ENCODE measurements at places on chromosomes 2 and 18.

- no peaks in the 10 kb centered on the region for H3K36me3 ChIP-seq
- no peak overlapping the region for H3K27ac ChIP-seq
- H3K4me3 ChIP-seq: no peak overlapping the region
- no peak for DNase-seq
- no peaks in the 10 kb centered on the region for H3K4me1 ChIP-seq
Observed at GRCh38 chr2:5895284-5895683, 203.1 kb downstream of the SOX11 start.

DNA sequence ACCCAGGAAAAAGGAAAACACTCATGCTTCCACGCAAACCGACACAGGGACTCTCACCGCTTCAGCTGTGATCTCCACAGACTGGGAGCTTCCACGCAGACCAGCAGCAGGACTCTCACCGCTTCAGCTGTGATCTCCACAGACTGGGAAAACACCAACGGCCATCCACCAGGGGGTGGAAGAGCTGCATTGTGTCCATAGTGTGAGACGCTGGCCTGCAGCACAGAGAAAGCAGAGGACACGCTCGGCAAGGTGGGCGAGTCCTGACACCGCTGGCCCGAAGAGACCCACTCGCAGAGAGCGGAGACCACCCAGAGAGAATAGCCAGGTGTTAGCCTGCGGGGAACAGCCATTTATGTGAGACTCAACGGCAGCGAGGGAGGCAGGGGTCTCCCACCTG, 42.5 kb upstream of the NFATC1 start:
- peak; percentile 65 for DNase-seq
- no peaks in the 10 kb centered on the region for H3K27me3 ChIP-seq
- H3K4me1 ChIP-seq: no peaks in the 10 kb centered on the region
- H3K27ac ChIP-seq: no peak overlapping the region
- H3K4me3 ChIP-seq: no peak overlapping the region

DNA sequence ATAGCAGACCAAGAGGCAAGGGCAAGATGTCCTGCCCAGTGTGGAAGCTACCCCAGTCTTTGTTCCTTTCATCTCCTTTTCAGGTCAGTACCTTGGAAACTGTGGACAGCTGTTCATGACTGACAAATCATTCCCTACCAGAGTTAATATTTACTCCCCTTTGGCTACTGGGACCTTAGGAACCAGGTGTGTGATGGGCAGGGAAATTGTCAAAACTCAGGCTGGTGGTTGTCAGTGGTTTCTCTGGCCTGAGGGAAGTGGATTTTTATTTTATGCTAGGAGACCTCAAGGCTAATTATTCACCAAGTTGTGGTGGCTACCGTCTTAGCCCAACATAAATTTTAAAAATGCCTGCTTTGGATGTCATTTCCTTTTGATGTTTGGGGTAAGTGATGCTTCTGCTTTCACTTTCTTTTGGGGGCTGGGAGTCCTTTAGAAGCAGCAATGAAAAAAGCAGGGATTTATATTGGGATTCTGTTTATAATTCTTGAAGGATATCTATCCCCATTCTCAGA, 119.3 kb downstream of the SETBP1 start:
- no peak overlapping the region for H3K27ac ChIP-seq
- no peak for DNase-seq
- no peaks in the 10 kb centered on the region for H3K27me3 ChIP-seq
- peaks cover 12% of the 10 kb centered on the region for H3K36me3 ChIP-seq

DNA sequence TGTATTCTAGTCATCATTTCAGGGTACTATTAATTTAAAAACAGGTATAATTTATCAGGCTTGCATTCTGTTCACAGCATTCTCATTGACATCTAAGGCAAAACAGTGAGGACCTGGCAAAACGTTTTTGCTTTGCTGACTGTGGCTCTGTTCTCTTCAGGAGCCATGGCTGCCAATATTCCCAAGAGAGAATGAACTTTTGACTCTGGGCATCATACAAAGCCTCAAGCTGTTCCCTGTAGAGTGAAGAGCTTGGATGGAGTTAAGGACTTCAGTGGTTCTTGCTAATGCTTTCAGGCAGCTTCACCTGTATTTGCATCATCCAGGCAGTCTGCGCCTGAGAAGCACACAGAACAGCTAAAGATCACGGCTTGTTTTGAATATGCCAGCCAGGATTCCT, 65.9 kb upstream of the CAVIN2 start:
- peaks cover 3% of the 10 kb centered on the region for H3K4me1 ChIP-seq
- no peaks in the 10 kb centered on the region for H3K36me3 ChIP-seq
- H3K27ac ChIP-seq: no peak overlapping the region

DNA sequence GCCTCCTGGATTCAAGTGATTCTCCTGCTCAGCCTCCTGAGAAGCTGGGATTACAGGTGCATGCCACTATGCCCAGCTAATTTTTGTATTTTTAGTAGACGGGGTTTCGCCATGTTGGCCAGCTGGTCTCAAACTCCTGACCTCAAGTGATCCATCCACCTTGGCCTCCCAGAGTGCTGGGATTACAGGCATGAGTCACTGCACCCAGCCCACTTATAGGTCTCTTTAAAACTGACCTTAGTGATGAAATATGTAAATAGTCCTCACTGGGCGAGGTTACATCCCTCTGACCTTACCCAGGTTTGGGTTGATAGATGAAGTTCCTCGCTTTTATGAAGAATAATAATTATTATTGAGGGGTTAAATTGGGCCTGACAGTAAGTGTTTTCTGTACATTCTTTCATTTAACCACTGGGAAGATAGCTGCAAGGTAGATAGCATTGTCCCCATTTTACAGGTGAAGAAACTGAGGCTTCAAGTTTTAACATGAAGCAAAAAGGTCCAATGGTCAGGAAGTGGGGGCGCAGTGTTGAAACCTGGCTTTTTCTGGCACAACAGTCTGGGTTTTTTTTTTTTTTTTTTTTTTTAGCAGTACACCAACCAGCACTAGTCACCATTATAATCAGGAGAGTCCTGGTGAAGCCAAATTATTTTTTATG, 174.8 kb upstream of the EPAS1 start:
- DNase-seq: no peak
- H3K27me3 ChIP-seq: no peaks in the 10 kb centered on the region
- H3K36me3 ChIP-seq: no peaks in the 10 kb centered on the region
- no peaks in the 10 kb centered on the region for H3K4me1 ChIP-seq
- no peak overlapping the region for H3K4me3 ChIP-seq

GRCh38 chr18:43665105-43665788, 388.0 kb upstream of the SYT4 start:
- no peaks in the 10 kb centered on the region for H3K36me3 ChIP-seq
- DNase-seq: no peak
- no peaks in the 10 kb centered on the region for H3K4me1 ChIP-seq
- no peak overlapping the region for H3K27ac ChIP-seq
- H3K27me3 ChIP-seq: no peaks in the 10 kb centered on the region

GRCh38 chr2:59578349-59578748, 975.1 kb downstream of the BCL11A start:
- no peak overlapping the region for H3K27ac ChIP-seq
- no peaks in the 10 kb centered on the region for H3K27me3 ChIP-seq
- H3K4me1 ChIP-seq: no peaks in the 10 kb centered on the region
- no peaks in the 10 kb centered on the region for H3K36me3 ChIP-seq
- no peak overlapping the region for H3K4me3 ChIP-seq

DNA sequence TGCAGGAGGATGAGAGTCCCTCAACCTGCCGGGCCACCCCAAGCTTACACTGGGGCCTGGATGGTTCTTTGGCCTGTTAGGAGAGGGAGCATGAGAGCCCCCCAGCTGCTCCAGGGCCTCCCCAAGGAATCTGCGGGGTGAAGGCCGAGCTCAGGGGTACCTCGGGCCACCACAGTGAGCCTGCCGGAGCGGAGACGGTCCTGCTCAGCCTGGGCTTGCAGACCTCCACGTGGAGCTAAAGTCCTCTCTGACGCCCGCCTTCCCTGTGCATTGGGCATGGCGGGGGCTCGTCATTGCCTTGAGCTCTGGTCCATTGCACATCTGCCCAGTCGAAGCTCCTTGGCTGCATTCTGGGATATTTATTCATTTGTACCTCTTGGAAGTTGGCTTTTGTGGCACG, 62.7 kb downstream of the ASB1 start:
- no peaks in the 10 kb centered on the region for H3K27me3 ChIP-seq
- no peaks in the 10 kb centered on the region for H3K36me3 ChIP-seq
- no peak overlapping the region for H3K4me3 ChIP-seq
- DNase-seq: no peak
- H3K4me1 ChIP-seq: no peaks in the 10 kb centered on the region

DNA sequence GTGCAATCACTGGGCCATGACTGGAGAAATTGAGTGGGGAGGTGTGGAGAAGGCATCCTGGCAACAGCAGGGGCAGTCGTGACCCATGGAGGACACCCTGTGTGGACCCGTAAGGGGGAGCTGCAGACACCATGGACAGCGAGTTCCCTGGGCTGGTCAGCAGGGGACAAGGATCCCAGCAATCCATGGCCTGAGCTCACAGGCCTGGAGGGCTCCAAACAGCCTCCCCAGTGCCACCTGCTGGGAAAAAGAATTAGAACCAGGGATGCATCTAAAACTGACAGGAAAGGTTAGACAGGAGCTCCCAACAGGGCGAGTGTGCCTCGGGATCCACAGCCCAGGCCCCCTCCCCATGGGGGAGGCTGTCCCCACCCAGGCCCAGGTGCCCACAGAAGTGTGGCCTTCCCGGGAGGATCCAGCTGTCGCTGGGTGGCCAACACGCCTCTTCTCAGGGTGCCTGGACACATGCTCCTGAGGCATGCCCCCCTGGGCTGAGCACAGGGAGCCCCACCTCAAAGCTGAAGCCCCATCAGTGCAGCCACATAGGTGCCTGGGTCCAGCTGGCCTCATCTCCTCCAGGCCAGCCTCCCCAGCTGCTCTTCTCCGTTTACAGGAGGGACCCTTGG, 20.5 kb upstream of the KIF1A start:
- no peaks in the 10 kb centered on the region for H3K27me3 ChIP-seq
- DNase-seq: peak; percentile 83
- H3K36me3 ChIP-seq: peaks cover 5% of the 10 kb centered on the region
- H3K27ac ChIP-seq: no peak overlapping the region
- H3K4me3 ChIP-seq: no peak overlapping the region

- H3K4me3 ChIP-seq: no peak overlapping the region
- H3K27me3 ChIP-seq: no peaks in the 10 kb centered on the region
Observed at GRCh38 chr2:123495241-123495640, 529.8 kb upstream of the CNTNAP5 start.

DNA sequence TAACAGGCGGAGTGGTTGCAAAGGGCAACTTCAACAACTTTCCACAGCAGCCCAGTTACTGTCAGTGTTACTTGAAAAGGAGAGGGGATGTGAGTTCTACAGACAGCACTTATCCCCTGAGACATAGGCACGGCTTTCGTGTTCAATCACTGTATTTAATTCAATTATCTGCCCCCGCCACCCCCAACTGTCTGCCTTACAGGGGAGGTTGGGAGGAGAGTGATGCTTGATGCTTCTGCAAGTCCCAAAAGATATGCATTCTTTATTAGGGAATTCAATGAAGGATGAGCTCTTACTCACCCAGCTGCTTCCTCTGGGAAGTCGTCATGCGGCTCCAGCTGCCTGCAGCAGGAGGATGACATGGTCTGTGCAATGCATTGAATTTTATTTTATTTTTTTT, 639.9 kb downstream of the DCC start:
- no peaks in the 10 kb centered on the region for H3K4me1 ChIP-seq
- DNase-seq: no peak
- no peak overlapping the region for H3K4me3 ChIP-seq
- no peak overlapping the region for H3K27ac ChIP-seq

- H3K36me3 ChIP-seq: peaks cover 7% of the 10 kb centered on the region
- no peak overlapping the region for H3K27ac ChIP-seq
- H3K4me1 ChIP-seq: peaks cover 28% of the 10 kb centered on the region
- H3K27me3 ChIP-seq: no peaks in the 10 kb centered on the region
- no peak overlapping the region for H3K4me3 ChIP-seq
Observed at GRCh38 chr18:46260016-46260878, 156.1 kb downstream of the HAUS1 start.

DNA sequence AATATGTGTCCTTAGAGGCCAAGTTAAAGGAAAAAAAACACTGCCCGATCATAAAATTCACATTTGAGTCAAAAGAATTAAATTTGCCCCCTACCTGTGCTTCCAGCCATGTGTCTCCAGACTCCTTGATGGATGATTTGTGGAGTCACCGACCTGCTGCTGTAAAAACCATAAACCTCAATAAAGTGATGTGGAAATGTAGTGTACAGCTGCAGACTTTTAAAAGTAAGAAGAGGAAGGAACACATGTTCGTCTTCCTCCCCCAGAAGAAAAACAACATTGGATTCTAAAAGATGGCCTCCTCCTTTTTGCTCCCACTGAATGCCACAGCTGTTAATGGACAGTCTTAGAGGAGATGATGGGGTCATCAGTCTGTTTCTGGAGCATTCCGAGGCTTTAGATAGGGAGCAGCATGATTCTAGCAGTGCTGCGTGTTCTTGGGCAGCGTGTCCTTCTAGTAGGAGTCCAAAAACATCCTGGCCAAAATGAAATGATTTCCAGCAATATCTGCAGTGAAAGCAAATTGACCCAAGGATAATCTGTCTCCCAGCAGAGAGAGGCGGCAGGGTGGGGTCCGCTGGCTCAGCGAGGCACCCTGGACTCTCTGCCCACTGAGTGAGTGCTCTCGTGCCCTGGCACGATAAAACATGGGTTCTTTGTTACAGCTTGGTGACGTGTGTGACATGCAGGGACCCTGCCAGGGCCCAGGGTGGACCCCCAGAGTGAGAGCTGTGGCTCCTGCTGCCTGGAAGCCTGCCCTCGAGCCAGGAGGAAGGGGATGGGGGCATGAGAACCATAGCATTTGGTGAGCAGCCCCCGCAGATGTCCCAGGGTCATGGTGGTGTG, 196.1 kb downstream of the FAM210A start:
- H3K36me3 ChIP-seq: no peaks in the 10 kb centered on the region
- DNase-seq: no peak
- no peak overlapping the region for H3K4me3 ChIP-seq
- H3K4me1 ChIP-seq: no peaks in the 10 kb centered on the region

GRCh38 chr2:168212866-168213265, 34.5 kb downstream of the STK39 start:
- DNase-seq: no peak
- no peak overlapping the region for H3K4me3 ChIP-seq
- H3K36me3 ChIP-seq: no peaks in the 10 kb centered on the region

GRCh38 chr2:74091391-74091790, 56.3 kb downstream of the BOLA3 start:
- no peak overlapping the region for H3K27ac ChIP-seq
- H3K27me3 ChIP-seq: no peaks in the 10 kb centered on the region
- H3K4me1 ChIP-seq: no peaks in the 10 kb centered on the region
- no peak overlapping the region for H3K4me3 ChIP-seq
- DNase-seq: no peak

DNA sequence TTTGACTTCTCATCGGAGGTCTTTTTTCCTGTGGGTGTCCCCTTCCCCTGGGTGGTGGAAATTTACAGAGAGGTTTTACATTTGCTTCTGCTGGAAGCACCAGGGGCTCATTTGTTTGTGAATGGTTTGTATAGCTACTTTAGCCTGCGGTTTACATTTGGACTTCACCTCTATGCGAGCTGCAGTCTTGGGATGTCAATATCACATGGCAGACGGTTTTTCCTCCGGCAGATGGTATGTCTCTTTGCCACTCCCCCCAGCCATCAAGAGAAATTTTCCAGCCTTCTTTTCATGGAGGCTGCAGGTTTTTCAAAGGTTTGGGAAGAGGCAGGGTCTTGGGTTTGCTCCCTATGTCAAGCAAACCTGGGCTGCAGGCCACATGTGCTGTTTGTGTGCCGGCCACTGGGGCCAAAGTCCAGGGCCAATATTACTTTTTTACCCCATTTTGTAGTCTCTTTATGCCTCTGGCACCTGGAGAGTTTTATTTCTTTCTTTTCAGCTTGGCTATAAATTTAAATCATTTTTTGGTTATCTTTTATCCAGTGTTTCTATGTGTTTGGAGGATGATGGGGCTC, 23.9 kb upstream of the BOD1L2 start:
- H3K27ac ChIP-seq: no peak overlapping the region
- H3K36me3 ChIP-seq: no peaks in the 10 kb centered on the region

- H3K36me3 ChIP-seq: peaks cover 67% of the 10 kb centered on the region
- H3K4me3 ChIP-seq: no peak overlapping the region
- H3K4me1 ChIP-seq: peaks cover 8% of the 10 kb centered on the region
- no peak for DNase-seq
Observed at GRCh38 chr18:2920027-2920426, 73.2 kb downstream of the EMILIN2 start.
